ENCODE measurements at places on chromosomes 5 and 9.

GRCh38 chr9:4973902-4974301 lies 11.2 kb upstream of the JAK2 start:
- no peak for DNase-seq

DNA sequence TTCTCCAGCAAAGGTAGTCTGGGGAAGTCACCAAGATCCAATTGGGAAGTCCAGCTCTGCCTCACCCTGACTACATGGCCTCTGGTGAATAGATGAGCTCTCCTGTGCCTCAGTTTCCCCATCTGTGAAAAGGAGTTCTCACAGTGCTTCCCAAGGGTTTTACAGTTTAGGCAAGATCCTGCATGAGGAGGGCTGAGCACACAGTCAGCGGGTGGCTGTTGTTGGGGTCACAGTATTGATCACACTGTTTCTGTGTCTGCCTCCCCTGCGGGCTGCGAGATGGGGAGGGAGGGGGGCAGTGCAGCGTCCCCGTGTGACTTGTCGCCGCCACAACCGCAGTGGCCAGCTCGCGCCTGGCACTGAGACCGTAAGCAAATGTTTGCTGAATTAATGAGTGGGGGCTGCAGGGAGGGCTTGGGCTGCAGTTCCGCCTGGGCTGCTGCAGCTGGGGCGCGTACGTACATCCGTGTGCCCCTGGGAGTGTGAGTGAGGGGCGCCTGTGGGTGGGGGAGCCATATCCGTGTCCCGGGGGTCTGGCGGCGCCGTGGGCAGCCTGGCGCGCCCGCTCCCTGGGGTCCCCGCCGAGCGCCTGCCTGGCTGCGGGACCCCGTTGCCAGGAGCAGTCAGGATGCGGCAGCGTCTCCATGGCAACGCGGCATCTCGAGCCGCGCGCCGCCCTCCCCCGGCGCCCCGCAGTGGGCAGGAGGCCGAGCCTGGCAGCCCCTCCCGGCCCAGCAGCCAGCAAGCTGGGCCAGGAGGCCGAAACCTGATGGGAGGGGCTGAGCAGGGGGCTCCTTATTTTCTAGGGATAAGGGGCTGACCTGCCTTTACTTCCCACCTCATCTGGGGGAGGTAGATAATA lies 31.4 kb upstream of the PSD2 start:
- DNase-seq: no peak

DNA sequence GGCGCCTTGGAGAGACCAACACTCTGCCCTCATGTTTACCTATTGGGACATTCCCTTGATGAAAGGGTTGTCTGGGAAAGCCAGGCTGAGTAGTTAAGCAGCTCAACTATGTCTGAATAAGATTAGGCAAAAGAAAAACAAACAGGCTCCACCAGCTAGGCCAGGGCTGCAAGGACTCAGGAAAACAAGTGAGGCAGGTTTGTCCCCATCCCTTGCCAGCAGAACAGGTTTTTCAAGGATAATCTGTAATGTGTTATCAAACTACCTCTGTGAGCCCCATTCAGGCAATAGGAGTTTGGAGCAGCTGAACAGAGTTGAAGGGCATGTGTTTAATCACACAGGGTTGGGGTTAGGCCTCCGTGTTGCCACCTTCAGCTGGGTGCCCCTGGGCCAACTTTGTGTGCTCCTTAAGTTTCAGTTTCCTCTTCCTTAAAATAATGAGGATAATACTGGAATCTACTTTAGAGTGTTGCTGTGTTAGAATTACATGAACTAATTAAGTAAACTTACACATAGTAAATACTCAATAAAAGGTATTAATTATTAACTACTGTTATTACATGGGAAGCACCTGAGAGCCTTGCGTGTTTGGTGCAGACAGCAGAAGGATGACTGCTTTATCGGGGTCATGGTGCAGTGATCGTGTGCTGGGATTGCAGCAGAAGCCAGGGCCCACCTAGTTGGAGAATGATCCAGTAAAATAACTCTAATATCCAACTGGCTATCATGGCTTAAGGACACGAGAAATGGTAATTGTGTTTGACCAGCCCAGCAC lies 72.1 kb upstream of the ATP10B start:
- no peak for DNase-seq

DNA sequence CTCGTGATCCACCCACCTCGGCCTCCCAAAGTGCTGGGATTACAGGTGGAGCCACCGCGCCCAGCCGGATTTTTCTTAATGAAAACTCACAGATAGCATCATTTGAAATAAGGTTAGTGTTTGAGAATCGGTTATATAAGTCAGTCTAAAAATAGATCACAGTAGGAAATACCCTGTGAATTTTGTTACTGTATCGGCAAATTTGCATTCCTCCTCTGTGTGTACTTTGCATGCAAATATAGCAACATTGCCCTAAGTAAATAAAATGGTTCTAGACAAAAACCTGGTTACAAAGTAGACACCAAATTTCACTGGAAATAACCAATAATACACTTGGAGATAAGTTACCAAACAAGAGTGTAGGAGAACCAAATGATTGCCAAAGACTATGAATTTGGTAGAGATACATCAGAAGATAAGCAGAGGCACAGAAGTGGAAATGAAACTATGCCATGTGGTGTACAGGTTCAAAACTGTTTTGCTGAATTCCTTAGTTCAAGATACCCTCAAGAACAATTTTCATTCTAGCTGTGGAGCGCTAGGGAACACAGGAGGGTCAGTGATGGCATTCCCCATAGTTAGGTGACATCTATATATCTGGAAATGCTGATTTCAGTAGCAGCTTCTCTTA lies 58.1 kb downstream of the ICE1 start:
- DNase-seq: no peak

GRCh38 chr9:653421-653820 lies 188.1 kb upstream of the DMRT1 start:
- no peak for DNase-seq

GRCh38 chr9:94135222-94135621 lies 51.0 kb downstream of the PTPDC1 start:
- DNase-seq: no peak

- no peak for DNase-seq
Observed at GRCh38 chr5:1292846-1293415, 1.9 kb downstream of the TERT start.

- DNase-seq: no peak
Observed at GRCh38 chr9:96436063-96436455, 13.9 kb upstream of the HABP4 start.

DNA sequence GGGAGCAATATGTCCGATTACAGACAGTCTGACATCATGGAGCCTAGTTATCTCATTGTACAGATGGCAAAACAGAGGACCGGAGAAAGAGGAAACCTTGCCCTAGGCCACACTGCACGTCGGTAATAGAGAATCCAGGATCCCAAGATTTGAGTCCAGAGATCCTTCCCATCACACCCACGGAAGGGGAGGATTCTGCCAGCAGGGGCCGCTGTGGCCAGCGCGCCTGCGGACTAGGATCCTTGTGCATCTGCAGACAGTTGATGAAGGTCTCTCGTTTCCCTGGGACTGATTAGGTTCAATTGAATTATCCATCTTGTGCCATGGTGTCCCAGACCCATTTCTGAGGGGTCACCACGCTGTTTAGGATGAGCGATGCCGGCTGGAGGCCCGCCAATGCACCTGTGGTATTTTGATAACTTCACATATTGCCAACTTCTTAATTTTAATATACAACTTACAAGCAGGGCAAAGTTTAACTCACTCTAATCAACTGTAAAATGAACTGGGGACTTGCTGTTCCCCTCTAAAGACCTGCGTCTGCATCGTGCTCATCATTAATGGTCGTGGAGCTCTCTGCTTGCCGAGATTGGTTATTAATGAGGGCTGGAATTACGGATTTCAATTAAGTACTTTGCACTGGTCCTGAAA lies 592.7 kb upstream of the BRINP1 start:
- DNase-seq: peak; percentile 22

GRCh38 chr5:167512111-167512510 lies 779.3 kb upstream of the WWC1 start:
- no peak for DNase-seq

GRCh38 chr5:17808566-17808965 lies 174.3 kb downstream of the TAF11L14 start:
- no peak for DNase-seq

- DNase-seq: no peak
Observed at GRCh38 chr5:145915970-145916638, 20.3 kb upstream of the SH3RF2 start.

- DNase-seq: no peak
Observed at GRCh38 chr9:132002643-132003318, 76.9 kb downstream of the MED27 start.

DNA sequence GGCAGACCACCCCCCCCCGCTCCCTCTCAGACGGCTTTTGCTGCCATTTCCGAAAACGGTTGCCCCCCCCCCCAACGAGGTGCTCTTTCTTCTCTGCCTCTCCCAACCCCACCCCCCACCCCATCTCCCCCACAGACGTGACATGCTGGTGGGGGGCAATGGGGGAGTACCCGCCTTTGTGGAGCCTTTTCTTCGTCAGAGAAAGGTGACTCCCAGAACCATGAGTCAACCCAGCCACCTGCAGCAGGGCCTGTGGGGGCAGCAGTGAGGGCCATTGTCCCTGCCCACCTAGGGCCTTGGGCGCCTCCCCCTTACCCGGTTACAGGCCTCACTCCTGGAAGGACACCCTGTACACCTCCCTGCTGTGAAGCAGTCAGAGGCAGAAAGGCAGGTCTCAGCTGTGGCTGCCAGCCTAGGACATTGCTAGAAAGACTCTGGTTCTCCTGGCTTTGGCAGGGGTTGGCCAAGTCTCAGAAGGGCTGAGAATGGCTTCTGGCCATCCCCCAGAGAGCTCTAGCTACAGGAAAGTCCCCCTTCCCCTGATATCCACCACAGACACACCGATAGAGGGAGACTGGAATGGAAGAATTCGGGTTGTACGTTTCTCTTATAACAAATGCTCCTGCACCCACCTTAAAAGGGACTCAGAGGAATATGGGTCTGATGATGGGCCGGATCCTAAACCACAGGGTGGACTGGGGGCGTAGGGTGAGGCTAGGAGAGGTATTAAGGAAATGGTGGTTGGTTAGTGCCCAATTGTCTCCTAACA lies 2.2 kb downstream of the DNAJB5 start:
- peak; percentile 32 for DNase-seq

DNA sequence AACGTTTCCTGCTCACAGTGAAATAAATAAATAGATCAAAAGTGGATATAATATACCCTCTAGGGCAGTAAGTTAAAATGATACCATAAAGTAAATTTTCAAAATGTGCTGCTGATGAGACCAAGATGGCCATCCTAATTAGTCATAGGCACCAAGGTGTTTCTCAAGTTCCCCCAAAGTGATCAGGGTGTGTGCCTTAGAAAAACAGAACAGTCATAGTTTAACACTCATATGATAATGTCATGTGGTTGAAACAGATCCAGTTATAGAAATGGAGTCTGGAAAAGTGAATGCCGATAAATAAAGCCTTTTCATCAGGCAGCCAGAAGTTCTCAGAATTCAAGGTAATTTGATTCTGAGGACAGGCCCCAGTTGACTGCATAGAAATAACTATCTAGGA lies 161.5 kb upstream of the CDKN2B start:
- DNase-seq: no peak

GRCh38 chr5:15420201-15420600 lies 79.8 kb upstream of the FBXL7 start:
- no peak for DNase-seq

DNA sequence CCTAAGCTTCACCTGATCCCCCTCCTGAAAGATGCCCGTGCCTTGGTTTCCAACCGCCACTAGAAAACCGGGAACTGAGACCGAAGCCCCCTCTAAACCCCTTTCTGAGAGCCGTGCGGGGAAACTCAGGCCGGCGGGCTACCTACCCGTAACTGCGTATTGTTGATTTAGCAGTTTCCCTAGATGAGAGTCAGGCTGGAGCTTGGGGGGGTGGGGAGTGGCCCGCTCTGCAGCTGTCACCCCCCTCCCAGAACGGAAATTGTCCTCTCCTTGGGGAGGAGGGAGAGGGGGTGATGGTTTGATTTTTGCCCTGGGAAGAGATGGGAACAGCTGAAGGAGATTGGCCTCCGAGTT lies 2.5 kb downstream of the CXXC5 start:
- no peak for DNase-seq

DNA sequence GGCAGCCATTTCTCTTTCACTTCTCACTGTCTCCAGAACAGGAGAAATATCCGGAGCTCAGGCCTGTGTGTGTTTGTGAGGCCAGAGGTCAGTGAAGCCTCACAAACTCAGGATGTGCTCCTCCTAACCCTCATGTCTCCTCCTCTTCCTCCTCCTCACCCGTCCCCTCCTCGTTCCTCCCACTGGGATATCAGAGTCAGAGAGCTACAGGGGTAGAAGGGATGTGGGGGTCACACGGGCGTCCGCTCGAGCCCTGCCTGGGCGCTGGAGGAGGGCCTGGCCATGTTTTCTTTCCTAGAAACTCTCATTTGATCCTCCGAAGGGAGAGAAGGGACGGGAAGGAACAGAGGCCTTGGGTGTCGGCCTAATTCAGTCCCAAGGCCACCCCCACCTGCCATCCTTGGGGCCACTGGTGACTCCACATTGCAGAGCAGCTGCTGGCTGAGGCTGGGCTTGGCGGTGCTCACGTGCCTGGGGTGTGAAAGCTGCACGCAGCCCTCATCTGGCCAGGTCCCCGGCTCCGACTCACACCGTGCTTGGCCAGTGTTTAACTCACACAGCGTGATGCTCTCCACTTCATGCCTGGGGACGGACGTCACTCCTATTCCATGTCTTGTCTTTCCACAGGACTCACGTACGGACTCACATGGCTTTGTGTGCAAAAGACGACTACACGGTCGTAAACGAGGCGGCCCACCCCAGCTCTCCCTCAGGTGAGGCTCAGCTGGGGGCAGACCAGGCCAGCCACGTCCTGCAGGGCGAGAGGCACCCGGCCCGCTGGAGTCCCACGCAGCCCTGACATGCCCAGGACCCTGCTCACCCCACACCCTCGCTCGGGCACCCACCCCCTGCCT lies 22.6 kb upstream of the SLC6A19 start:
- no peak for DNase-seq

- DNase-seq: no peak
Observed at GRCh38 chr5:139361835-139362429, 20.3 kb downstream of the PAIP2 start.
